Mononuclear cell (primary cell): ENCODE measurements at places on chromosomes 3 and 15. TPM values are rescaled to one million over a fixed set of nuclear protein-coding genes. Genes with fewer than 3 reads are reported as not detected.

KY gene
- total RNA-seq: under 0.01 TPM

CD200R1 gene
- 5.1 TPM for total RNA-seq

P2RY12 gene
- 14.1 TPM for total RNA-seq

SEMA5B gene
- not detected for total RNA-seq

PLEKHO2 gene
- total RNA-seq: 68.6 TPM

SAXO2 gene
- total RNA-seq: 2.1 TPM

ALPK3 gene
- total RNA-seq: 0.10 TPM

THAP10 gene
- total RNA-seq: 0.10 TPM

ATP13A5 gene
- not detected for total RNA-seq

RBPMS2 gene
- total RNA-seq: 0.10 TPM

HTD2 gene
- total RNA-seq: 11.6 TPM

ALDH1L1 gene
- not detected for total RNA-seq

GPR171 gene
- 10.6 TPM for total RNA-seq

DPPA2 gene
- not detected for total RNA-seq

LRTM1 gene
- total RNA-seq: not detected

TRAT1 gene
- total RNA-seq: 147 TPM

IMPG2 gene
- 0.84 TPM for total RNA-seq

SPTBN5 gene
- total RNA-seq: 0.31 TPM

NEIL1 gene
- total RNA-seq: 19.3 TPM

SLC51B gene
- 0.10 TPM for total RNA-seq

AADACL2 gene
- total RNA-seq: not detected

SLC35G2 gene
- 0.21 TPM for total RNA-seq

P3H2 gene
- 0.84 TPM for total RNA-seq

MESP2 gene
- not detected for total RNA-seq

TMIE gene
- total RNA-seq: 0.31 TPM

ZBED2 gene
- not detected for total RNA-seq

SLC12A8 gene
- total RNA-seq: not detected

GOLGA8T gene
- not detected for total RNA-seq

GOLGA6B gene
- not detected for total RNA-seq

B3GNT5 gene
- total RNA-seq: 37.6 TPM

CD96 gene
- 117 TPM for total RNA-seq

SNRPN gene
- 89.0 TPM for total RNA-seq

FAM174B gene
- total RNA-seq: 1.5 TPM

PCOLCE2 gene
- not detected for total RNA-seq

TMEM212 gene
- total RNA-seq: not detected

DUOXA2 gene
- total RNA-seq: not detected

GUCA1C gene
- total RNA-seq: not detected

FBXO40 gene
- total RNA-seq: under 0.01 TPM

AQP9 gene
- total RNA-seq: 144 TPM

CORO2B gene
- 0.10 TPM for total RNA-seq

INKA1 gene
- total RNA-seq: 1.5 TPM

MAGI1 gene
- not detected for total RNA-seq

LRRC34 gene
- total RNA-seq: 0.73 TPM

LNP1 gene
- 1.7 TPM for total RNA-seq

ADPGK gene
- 110 TPM for total RNA-seq

THPO gene
- total RNA-seq: not detected

CYP8B1 gene
- under 0.01 TPM for total RNA-seq

ZNF620 gene
- total RNA-seq: 0.63 TPM
